ENCODE measurements at places on chromosomes 2 and 18. TPM values are rescaled to one million over a fixed set of nuclear protein-coding genes. Genes with fewer than 3 reads are reported as not detected.

GRCh38 chr2:30979822-30980245 is 158.4 kb downstream of the GALNT14 start:
- no peak overlapping the region for H3K27ac ChIP-seq
- H3K36me3 ChIP-seq, result no peaks in the 10 kb centered on the region
- no peak overlapping the region for H3K4me3 ChIP-seq
- no peaks in the 10 kb centered on the region for H3K27me3 ChIP-seq
- H3K4me1 ChIP-seq, result no peaks in the 10 kb centered on the region
- no peak for DNase-seq

DNA sequence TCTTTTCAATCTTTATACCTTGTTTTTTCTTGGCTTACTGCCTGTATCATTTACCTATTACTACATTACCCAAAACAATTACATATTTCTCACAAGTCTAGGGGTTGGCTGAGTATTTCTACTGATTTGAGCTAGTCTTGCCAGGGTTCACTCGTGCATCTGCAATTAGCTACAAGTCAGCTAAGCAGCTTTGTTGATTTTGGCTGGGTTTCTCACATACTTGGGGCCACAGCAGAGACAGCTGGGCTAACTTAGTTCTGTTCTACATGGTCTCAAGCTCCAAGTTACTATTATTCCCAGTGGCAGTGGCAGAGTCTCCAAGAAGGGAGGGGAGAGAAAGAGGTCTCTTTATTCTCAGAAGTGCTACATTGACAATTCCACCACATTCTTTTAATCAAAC is 54.7 kb upstream of the SP5 start:
- no peak overlapping the region for H3K27ac ChIP-seq
- DNase-seq, result no peak
- H3K27me3 ChIP-seq, result 0 out of 2 replicates have a peak, but pooled peaks cover 4% of the 10 kb centered on the region
- H3K36me3 ChIP-seq, result no peaks in the 10 kb centered on the region
- no peak overlapping the region for H3K4me3 ChIP-seq

- H3K27me3 ChIP-seq, result no peaks in the 10 kb centered on the region
- DNase-seq, result no peak
- no peaks in the 10 kb centered on the region for H3K36me3 ChIP-seq
- H3K4me1 ChIP-seq, result peaks cover 8% of the 10 kb centered on the region
- H3K27ac ChIP-seq, result no peak overlapping the region
These were observed 154.7 kb downstream of the DYSF start for GRCh38 chr2:71608034-71608433.

ST8SIA3 gene
- total RNA-seq, result not detected

CHRNG gene
- not detected for total RNA-seq

GRCh38 chr2:72261076-72261475 is 113.4 kb upstream of the CYP26B1 start:
- H3K36me3 ChIP-seq, result no peaks in the 10 kb centered on the region
- H3K4me1 ChIP-seq, result no peaks in the 10 kb centered on the region
- H3K27me3 ChIP-seq, result no peaks in the 10 kb centered on the region
- no peak overlapping the region for H3K27ac ChIP-seq

- no peak overlapping the region for H3K4me3 ChIP-seq
- no peak for DNase-seq
- H3K27ac ChIP-seq, result no peak overlapping the region
- no peaks in the 10 kb centered on the region for H3K36me3 ChIP-seq
These were observed 17.0 kb downstream of the ARHGAP28 start for GRCh38 chr18:6746386-6746960.

- H3K4me3 ChIP-seq, result no peak overlapping the region
- no peaks in the 10 kb centered on the region for H3K27me3 ChIP-seq
- no peaks in the 10 kb centered on the region for H3K36me3 ChIP-seq
These were observed 33.9 kb downstream of the SLC4A3 start for GRCh38 chr2:219661197-219661954.

- H3K4me3 ChIP-seq, result no peak overlapping the region
- H3K4me1 ChIP-seq, result peaks cover 34% of the 10 kb centered on the region
- no peaks in the 10 kb centered on the region for H3K27me3 ChIP-seq
These were observed 31.2 kb downstream of the SMAD7 start for GRCh38 chr18:48919547-48919946.

- H3K4me1 ChIP-seq, result no peaks in the 10 kb centered on the region
- H3K36me3 ChIP-seq, result no peaks in the 10 kb centered on the region
These were observed 212.4 kb downstream of the CMPK2 start for GRCh38 chr2:6653281-6653750.
